Fibroblast of skin of right quadriceps (primary cell): ENCODE measurements at places on chromosomes 7 and 10.
A peak's percentile ranks its signal among the peaks of the same experiment; 100 is the strongest.

- no peak for DNase-seq
Observed at GRCh38 chr10:78184851-78185692, 151.4 kb downstream of the RPS24 start.

- peak; percentile 82 for DNase-seq
Observed at GRCh38 chr7:33952824-33953223, 47.5 kb downstream of the BMPER start.

- DNase-seq, result no peak
Observed at GRCh38 chr10:113407218-113407617, 145.6 kb upstream of the HABP2 start.

GRCh38 chr10:79405221-79405994 is 40.0 kb downstream of the ZCCHC24 start:
- DNase-seq, result peak; percentile 53

DNA sequence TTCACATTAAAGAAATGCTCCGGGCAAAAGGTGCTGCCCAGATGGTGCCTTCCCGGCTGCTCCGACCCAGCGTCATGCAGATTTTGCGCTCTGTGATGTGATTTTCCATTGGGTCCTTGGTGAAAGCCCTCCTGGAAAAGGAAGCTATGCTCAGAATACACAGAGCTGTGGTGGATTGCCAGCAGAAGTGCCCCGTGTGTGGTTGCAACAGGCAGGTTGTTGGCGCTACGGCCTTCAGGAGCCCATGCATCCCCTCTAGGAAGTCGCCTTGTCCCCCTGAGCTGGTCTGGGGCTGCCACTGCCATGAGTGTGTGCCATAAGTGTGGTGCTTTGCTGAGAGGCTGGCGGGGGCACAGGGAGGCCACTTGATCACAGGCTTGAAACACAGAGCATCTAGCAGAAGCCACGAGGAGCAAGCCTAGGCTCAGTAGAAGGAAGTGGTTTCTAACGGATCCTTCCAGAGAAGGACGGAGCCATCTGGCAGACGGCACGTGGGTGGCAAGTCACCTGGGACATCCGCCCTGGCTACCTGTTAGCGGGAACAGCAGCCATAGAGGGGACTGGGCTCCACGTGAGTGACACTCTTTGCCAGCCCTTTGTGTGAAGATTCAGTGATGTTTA is 210.9 kb downstream of the CUX1 start:
- no peak for DNase-seq

GRCh38 chr10:83539528-83540308 is 599.6 kb upstream of the GHITM start:
- peak; percentile 76 for DNase-seq

GRCh38 chr10:120702032-120702431 is 149.1 kb upstream of the WDR11 start:
- no peak for DNase-seq

GRCh38 chr10:77478247-77478961 is 159.2 kb downstream of the KCNMA1 start:
- peak; percentile 95 for DNase-seq

DNA sequence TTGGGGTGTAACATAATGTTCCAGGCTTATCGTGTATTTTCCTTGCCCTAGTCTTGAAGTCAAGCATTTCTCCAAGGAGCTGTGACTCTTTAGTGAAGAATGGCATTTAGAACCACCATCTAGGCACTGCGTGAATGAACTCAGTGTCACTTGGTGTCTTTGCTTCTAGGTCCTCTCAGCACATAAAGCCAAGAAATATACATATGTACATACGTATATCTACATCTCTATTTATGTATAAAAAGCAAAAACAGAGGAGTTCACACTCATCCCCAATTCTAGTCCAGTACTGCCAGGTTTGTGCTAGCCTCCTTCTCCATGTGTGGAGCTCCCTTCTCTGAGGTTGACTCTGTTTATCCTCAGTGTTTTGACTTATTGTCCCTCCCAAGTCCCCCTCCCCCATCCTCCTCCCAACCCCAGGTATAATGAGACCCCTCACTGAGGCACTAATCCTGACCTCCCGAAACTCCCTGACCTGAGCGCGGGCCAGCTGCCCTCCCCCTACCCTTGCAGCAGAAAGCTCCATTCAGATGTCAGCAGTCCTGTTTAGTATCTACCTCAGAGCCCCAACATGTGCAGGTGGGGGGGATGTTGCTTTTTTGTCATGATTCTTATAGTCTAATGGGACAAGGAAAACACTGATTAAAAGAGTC is 61.5 kb downstream of the GDI2 start:
- no peak for DNase-seq

GRCh38 chr10:28367929-28368484 is 65.1 kb upstream of the MPP7 start:
- DNase-seq, result peak; percentile 71

- peak; percentile 79 for DNase-seq
Observed at GRCh38 chr10:110498982-110499795, 1.5 kb downstream of the DUSP5 start.

- no peak for DNase-seq
Observed at GRCh38 chr7:148915211-148915610, 31.1 kb upstream of the EZH2 start.

GRCh38 chr7:81075150-81075549 is 156.3 kb upstream of the SEMA3C start:
- DNase-seq, result peak; percentile 30

DNA sequence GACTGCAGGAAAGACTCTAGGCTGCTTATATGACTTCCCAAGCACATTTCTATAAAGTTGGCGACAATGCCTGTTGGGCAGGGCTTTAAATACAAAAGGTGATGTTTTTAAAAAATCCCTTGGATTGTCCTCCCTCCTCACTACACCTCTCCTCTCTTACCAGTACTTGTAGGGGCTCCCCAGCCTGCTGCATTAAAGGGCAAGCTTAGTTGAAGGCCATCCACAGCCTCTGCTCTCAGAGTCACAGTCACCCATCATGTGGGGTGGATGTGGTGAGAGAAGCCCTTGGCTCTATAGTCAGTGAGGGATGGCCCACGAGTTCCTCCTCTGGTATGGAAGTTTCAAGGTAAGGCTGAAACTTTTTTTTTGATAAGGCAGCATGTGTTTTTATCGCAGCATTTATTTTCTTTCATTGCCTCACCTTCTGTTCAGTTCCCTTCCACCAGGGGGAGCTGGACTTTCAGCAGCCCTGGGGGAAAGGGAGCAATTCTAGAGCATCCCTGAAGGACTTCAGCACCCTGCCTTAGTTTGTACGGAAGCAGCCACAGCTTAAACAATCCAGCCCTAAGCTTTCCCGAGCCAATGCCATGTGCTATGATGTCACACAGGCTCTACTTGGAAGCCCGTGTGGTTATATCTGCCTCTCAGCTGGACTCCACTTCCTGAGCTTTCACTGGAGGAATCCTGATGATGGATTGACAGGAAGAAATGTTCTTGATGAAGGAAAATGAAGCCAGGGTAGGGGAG is 131.9 kb downstream of the CALCR start:
- peak; percentile 26 for DNase-seq
